Activated B cell treated with CpG ODN at 0.5 μM for 24 hours (primary cell): ENCODE measurements at places on chromosomes 6 and 20. TPM values are rescaled to one million over a fixed set of nuclear protein-coding genes. Genes with fewer than 3 reads are reported as not detected.

The C20orf204 gene
- total RNA-seq: 1.6 and 2.2 TPM in 2 replicates

The PBOV1 gene
- total RNA-seq: not detected in 2 replicates

The OPRM1 gene
- total RNA-seq: not detected in 2 replicates

The F13A1 gene
- total RNA-seq: 0.69 and 0.75 TPM in 2 replicates

The MSH5 gene
- total RNA-seq: 35.4 and 47.3 TPM in 2 replicates

GRCh38 chr6:152110886-152111820 lies 303.7 kb downstream of the ESR1 start:
- no peak for DNase-seq
- no peak overlapping the region for H3K27ac ChIP-seq
- no peaks in the 10 kb centered on the region for H3K4me1 ChIP-seq
- no peak overlapping the region for H3K4me3 ChIP-seq
- no peaks in the 10 kb centered on the region for H3K36me3 ChIP-seq
- H3K27me3 ChIP-seq: peaks cover 2% of the 10 kb centered on the region

The PRRT1 gene
- not detected in 2 replicates for total RNA-seq

- H3K4me3 ChIP-seq: no peak overlapping the region
- DNase-seq: no peak
- H3K4me1 ChIP-seq: no peaks in the 10 kb centered on the region
- H3K36me3 ChIP-seq: no peaks in the 10 kb centered on the region
- H3K27ac ChIP-seq: no peak overlapping the region
These were observed 678.3 kb upstream of the NRSN1 start for GRCh38 chr6:23447731-23448130.

DNA sequence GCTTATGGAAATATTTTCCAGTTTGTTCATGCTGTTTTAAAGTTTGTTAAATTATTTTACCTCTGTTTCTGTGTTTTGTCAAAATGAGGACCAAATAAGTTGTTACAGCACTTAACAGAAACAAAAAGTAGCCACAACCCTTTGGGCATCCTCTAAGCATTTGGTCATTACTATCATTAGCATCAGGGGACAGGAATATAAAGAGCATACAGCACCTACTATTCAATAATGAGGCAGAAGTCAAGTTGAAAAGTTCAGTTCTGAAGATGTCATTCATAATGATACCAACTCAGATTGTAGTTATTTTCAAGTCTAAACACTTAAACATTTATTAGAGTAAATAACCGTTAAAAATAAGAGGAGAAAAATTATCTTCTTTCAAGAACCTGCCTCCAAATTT lies 862.3 kb upstream of the FLRT3 start:
- H3K27me3 ChIP-seq: no peaks in the 10 kb centered on the region
- no peaks in the 10 kb centered on the region for H3K36me3 ChIP-seq
- DNase-seq: no peak
- no peak overlapping the region for H3K4me3 ChIP-seq
- H3K27ac ChIP-seq: peak overlapping the region; percentile 11
